Posterior cingulate gyrus (tissue), 11 donors: ENCODE measurements at places on chromosomes 6 and 20.

GRCh38 chr6:74578339-74578738 lies 627.5 kb downstream of the COL12A1 start:
- no peak for DNase-seq

DNA sequence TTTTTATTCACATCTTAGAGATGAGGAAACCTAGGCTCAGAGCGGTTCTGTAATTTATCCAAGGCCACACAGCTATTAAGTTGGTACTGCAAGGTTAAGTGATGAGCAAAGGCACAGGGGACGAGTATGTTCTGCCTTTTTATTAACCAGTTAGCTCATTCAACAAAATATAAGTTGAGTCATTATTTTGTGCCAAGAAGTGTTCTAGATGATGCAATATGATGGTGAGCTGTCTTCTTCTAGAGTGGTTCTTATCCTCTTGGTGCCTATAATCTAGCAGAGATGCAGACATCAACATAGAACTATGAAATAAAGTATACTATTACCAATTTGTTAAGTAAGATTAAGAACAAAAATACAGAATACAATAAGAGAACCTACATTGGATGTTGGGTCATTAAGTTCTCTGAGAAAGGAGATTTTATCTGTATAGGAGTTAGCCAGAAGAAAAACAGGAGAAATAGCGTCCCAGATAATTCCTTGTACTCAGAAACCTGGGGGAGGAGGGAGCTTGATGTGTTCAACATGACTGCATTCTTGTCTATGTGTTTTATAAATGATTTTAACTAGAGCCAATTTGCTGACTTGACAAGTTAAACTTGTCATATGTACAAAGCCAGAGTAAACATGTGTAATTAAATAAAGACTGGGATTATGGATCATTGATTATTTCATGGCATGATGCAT lies 122.3 kb downstream of the TBXT start:
- DNase-seq, result no peak

DNA sequence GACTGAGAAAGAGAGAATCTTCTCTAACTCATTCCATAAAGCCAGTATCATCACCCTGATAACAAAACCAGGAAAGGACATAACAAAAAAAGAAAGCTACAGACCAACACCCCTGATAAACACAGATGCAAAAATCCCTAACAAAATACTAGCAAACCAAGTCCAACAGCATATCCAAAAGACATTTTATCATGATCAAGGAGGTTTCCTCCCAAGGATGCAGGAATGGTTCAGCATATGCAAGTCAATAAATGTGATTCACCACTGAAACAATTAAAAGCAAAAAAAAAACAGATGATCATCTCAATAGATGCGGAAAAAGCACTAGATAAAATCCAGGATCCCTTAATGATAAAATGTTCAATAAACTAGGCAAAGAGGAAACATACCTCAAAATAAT lies 24.5 kb upstream of the ALDH8A1 start:
- DNase-seq, result no peak

GRCh38 chr20:43506238-43506637 lies 1.3 kb upstream of the L3MBTL1 start:
- DNase-seq, result no peak

GRCh38 chr20:2745060-2745910 lies 52.7 kb downstream of the EBF4 start:
- DNase-seq, result no peak

GRCh38 chr20:21836346-21836745 lies 130.9 kb downstream of the PAX1 start:
- DNase-seq, result no peak

- no peak for DNase-seq
Observed at GRCh38 chr6:125798734-125799508, 8.2 kb downstream of the NCOA7 start.

- DNase-seq, result no peak
Observed at GRCh38 chr6:166143011-166143410, 24.6 kb downstream of the TBXT start.

- no peak for DNase-seq
Observed at GRCh38 chr6:52186480-52186879, 305 bp downstream of the IL17A start.

DNA sequence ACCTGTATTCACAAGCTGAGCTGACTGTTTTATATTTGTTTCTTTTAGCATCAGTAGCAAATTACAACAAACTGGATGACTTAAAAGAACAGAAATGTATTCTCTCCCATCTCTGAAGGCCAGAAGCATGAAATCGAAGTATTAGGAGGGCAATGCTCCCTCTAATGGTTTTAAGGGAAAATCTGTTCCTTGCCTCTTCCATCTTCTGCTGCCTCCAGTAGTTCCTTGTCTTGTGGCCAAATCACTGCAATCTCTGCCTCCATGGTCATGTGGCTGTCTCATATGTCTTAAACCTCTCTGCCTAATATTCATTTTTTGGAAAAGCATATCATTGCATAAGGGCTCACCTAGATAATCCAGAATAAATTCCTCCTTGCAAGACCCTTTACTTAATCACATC lies 25.2 kb upstream of the ASCC3 start:
- no peak for DNase-seq

- DNase-seq, result no peak
Observed at GRCh38 chr6:112877134-112878100, 530.3 kb downstream of the RFPL4B start.

GRCh38 chr6:91366781-91367180 lies 779.9 kb upstream of the MAP3K7 start:
- no peak for DNase-seq

GRCh38 chr6:7841781-7842468 lies 68.7 kb downstream of the TXNDC5 start:
- DNase-seq, result no peak

DNA sequence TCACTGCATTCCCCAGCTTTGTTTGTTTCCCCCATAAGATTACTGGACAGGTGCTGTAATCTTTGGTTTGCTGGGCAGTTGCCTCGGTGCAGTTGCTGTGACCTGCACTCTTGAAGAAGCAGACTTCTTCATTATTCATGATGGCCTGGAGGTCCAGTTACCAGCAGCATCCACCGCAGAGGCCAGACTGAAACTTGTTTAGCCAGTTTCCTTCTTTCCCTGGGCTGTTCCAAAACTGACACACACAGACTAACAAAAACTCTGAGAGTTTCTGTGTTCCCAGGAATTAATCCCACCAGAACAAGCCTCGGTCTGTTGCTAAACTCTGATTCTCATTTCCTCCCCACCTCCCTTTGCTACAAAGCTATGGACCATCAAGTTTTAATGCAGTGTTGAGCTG lies 144.1 kb downstream of the QRSL1 start:
- no peak for DNase-seq

- no peak for DNase-seq
Observed at GRCh38 chr6:138897031-138897430, 91.0 kb downstream of the REPS1 start.

DNA sequence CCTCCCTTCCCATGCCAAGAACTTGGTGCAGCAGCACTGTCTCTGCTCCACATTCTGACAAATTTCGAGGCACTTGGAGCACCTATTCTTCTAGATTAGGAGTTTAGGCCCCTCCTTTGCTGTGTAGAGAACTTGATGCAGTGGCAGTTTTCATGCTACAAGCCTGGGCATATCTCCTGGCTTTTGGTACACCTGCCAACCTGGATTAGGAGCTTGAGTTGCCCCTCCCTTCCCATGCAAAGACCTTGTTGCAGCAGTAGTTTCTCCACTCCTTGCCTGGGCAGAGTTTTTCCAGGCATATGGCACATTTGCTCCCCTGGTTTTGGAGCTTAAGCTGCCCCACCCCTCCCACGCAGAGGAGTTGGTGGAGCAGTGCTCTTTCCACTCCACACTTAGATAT lies 956.1 kb downstream of the EYS start:
- no peak for DNase-seq

GRCh38 chr6:8831366-8832152 lies 396.2 kb upstream of the SLC35B3 start:
- DNase-seq, result no peak

- DNase-seq, result no peak
Observed at GRCh38 chr6:170554796-170555137, 598 bp downstream of the TBP start.

- no peak for DNase-seq
Observed at GRCh38 chr6:46281110-46281509, 110.3 kb upstream of the ENPP5 start.
